ENCODE measurements at places on chromosomes 7 and 10. TPM values are rescaled to one million over a fixed set of nuclear protein-coding genes. Genes with fewer than 3 reads are reported as not detected.

- H3K36me3 ChIP-seq = no peaks in the 10 kb centered on the region
- H3K27ac ChIP-seq = no peak overlapping the region
- H3K27me3 ChIP-seq = no peaks in the 10 kb centered on the region
- no peak overlapping the region for H3K4me3 ChIP-seq
- no peak for DNase-seq
- H3K4me1 ChIP-seq = no peaks in the 10 kb centered on the region
Measured at GRCh38 chr7:42605406-42606192, 306.3 kb downstream of the C7orf25 start.

- no peaks in the 10 kb centered on the region for H3K36me3 ChIP-seq
- H3K4me1 ChIP-seq = peaks cover 2% of the 10 kb centered on the region
- no peak for DNase-seq
- H3K4me3 ChIP-seq = no peak overlapping the region
- H3K27ac ChIP-seq = no peak overlapping the region
Measured at GRCh38 chr7:134527979-134528371, 608 bp downstream of the AKR1B10 start.

DNA sequence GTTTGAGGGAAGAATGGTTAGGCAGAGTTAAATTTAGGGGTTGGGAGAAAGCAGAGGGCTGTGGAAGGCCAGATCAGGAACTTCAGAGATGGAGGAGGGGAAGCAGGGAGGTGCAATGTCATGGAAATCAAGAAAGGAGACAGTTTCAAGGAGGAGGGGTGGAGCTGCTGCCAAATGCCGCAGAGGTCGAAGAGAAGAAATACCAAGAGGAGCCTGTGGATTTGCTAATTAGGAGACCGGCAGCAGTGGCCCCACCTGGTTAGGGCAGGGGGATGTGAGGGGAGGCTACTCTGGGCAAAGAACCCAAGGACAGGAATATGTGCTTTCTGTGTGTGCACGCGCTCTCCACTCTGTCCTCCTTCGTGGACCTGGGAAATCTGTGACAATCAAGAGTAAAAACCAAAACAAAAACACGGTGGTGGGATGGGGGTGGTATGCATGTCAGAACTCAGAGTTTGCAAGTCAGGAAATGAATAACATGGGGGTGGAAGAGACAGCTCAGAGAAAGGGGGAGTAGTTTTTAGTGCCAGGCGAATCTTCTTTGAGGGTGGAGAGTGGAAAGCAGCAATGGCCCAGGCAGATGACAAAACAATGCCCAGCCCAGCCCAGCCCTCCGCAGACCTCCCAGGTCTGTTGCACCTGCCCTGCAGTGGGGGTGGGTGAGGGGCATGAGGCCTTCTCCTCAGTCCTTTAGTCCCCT lies 102.9 kb upstream of the PAX2 start:
- H3K36me3 ChIP-seq = no peaks in the 10 kb centered on the region
- DNase-seq = no peak
- H3K4me1 ChIP-seq = no peaks in the 10 kb centered on the region
- H3K27ac ChIP-seq = no peak overlapping the region
- H3K4me3 ChIP-seq = no peak overlapping the region

DNA sequence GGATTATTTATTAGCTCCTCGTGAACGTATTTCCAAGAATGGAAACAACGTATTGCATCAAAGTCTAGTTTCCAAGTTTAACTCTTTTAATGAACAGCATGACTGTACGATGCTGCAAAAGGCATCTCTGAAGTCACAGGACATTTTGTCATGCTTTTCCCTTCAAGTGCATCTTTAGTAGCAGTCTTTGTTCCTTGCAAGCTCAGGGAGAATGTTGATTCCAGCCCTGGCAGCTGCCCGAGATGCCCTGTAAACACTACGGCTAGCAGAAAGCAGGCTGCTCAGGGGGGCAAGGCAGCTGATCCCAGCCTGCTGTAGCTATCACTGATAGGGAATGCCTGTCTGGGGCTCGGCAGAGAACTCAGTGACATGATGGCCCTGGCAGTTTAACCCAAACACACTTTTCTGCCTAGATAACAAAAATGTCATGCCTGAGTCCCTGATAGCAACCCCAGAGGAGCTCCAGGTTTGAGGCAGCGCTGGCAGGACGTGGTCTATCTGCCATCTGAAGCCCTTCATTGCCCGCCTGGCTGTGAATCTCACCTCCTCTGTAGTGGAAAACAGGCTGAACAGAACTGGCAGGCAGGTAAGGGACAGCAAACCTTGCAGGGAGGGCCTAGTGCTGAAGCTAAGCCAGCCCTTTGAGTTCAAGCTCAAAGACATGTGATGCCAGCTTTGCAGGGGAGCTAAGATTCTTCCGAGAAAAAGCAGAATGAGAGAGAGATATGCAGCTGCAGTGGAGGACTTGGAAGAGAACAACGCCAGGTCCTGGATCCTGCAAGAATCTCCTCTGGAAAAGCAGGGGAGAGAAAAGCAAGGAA lies 264.6 kb downstream of the SNX10 start:
- H3K27ac ChIP-seq = no peak overlapping the region
- H3K27me3 ChIP-seq = no peaks in the 10 kb centered on the region
- no peak for DNase-seq
- no peak overlapping the region for H3K4me3 ChIP-seq
- H3K36me3 ChIP-seq = no peaks in the 10 kb centered on the region
- no peaks in the 10 kb centered on the region for H3K4me1 ChIP-seq

- H3K27ac ChIP-seq = no peak overlapping the region
- no peaks in the 10 kb centered on the region for H3K27me3 ChIP-seq
- DNase-seq = no peak
- H3K36me3 ChIP-seq = no peaks in the 10 kb centered on the region
- H3K4me1 ChIP-seq = peaks cover 13% of the 10 kb centered on the region
Measured at GRCh38 chr7:28298870-28299518, 113.3 kb upstream of the CREB5 start.

DNA sequence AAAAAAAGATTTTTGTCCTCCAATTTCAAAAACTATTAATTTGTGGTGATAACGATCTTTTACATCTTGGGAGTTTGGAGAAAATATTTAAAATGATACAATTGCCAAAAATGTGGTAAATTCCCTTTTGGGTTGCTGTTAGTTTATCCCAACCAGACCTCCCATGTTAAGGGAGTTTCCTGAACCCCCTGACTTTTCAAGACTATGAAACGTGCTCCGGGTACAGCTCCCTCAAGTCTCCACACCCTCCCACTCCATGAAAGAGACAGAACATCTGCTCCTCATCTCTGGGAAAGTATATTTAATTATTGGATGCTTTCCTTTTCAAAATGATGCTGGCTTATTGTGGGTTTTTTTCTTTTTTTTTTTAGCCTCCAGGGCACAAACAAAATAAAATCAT lies 534.6 kb upstream of the NRP1 start:
- H3K27me3 ChIP-seq = peaks cover 18% of the 10 kb centered on the region
- H3K4me3 ChIP-seq = no peak overlapping the region
- H3K27ac ChIP-seq = no peak overlapping the region
- no peak for DNase-seq
- H3K36me3 ChIP-seq = no peaks in the 10 kb centered on the region

GRCh38 chr7:117800406-117800805 lies 72.8 kb downstream of the CTTNBP2 start:
- no peak overlapping the region for H3K27ac ChIP-seq
- H3K4me3 ChIP-seq = no peak overlapping the region
- H3K27me3 ChIP-seq = no peaks in the 10 kb centered on the region
- no peaks in the 10 kb centered on the region for H3K36me3 ChIP-seq
- DNase-seq = no peak
- no peaks in the 10 kb centered on the region for H3K4me1 ChIP-seq

DNA sequence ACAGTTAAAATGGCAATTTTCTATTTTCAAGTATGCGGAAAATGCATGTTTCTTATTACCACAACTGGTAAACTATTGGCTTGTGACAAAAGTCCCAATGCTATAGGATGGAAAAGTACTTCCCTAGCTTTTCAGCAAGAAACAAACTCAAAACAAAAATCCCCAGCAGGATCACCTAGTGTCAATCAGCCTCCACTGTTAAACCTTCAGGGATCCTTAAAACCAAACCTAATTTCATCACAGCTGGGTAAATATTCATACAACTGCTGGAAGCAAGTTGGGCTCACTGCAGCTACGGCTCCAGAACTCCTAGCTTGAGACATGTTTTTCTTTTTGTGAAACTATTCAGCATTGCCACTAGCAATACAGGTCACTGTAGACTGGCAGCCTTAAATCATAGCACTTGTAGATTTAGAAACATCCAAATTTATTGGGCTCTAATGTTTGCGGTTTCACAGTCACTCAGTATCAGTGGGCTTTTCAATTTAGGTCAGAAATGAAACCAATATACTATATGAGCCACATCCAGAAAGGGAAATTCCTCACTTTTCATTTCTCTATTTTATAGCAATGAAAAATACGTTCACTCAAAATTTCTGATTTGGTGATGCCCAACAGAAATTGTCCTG lies 145.2 kb upstream of the ANK3 start:
- no peaks in the 10 kb centered on the region for H3K36me3 ChIP-seq
- no peak overlapping the region for H3K4me3 ChIP-seq
- H3K4me1 ChIP-seq = no peaks in the 10 kb centered on the region

DNA sequence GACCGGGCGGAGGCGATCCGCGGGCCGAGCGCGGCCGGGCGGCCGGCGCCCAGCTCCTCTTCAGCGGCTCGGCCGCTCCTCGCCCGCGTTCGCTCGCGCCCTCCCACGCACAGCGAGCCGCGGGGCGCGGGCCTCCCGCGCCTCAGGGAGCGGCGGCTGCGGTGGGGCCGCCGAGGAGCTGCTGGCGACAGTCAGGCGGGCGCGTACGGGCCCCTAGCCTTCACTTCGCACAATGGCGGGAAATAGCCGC lies at the start of gene MCMBP:
Gene MCMBP (minus strand): TSS at position 234 of the 250 bp plus-strand sequence. CDS start 259 bp downstream, outside the sequence.
- peak within 1 kb of the TSS; percentile 80 for H3K27ac ChIP-seq
- peak within 1 kb of the TSS; percentile 88 for H3K4me3 ChIP-seq
- H3K27me3 ChIP-seq = no peaks in the 10 kb centered on the region

DNA sequence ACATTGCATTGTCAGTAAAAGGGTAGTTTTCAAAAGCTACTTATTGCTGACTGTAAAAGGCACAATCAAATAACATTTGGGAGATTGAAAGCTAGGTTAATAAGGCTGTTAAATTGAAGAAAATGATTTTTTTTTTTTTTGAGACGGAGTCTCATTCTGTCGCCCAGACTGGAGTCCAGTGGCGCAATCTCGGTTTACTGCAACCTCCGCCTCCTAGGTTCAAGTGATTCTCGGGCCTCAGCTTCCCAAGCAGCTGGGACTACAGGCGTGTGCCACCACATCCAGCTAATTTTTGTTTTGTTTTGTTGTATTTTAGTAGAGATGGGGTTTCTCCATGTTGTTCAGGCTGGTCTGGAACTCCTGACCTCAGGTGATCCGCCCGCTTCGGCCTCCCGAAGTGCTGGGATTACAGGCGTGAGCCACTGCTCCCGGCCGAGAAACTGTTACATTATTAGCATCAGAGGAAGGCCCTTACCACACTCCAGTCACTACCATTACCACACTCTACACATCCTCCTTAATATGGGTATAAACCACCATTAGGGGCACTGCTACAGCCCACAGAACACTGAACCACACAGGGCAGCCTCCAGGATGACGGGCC lies 1.0 kb downstream of the CYP51A1 start:
- H3K36me3 ChIP-seq = peaks cover 13% of the 10 kb centered on the region
- peaks cover 12% of the 10 kb centered on the region for H3K4me1 ChIP-seq
- H3K27me3 ChIP-seq = no peaks in the 10 kb centered on the region
- peak overlapping the region; percentile 90 for H3K4me3 ChIP-seq

- H3K27ac ChIP-seq = no peak overlapping the region
- no peak for DNase-seq
- no peaks in the 10 kb centered on the region for H3K4me1 ChIP-seq
- no peak overlapping the region for H3K4me3 ChIP-seq
- no peaks in the 10 kb centered on the region for H3K36me3 ChIP-seq
- no peaks in the 10 kb centered on the region for H3K27me3 ChIP-seq
Measured at GRCh38 chr7:71459132-71459531, 327.2 kb downstream of the GALNT17 start.

DNA sequence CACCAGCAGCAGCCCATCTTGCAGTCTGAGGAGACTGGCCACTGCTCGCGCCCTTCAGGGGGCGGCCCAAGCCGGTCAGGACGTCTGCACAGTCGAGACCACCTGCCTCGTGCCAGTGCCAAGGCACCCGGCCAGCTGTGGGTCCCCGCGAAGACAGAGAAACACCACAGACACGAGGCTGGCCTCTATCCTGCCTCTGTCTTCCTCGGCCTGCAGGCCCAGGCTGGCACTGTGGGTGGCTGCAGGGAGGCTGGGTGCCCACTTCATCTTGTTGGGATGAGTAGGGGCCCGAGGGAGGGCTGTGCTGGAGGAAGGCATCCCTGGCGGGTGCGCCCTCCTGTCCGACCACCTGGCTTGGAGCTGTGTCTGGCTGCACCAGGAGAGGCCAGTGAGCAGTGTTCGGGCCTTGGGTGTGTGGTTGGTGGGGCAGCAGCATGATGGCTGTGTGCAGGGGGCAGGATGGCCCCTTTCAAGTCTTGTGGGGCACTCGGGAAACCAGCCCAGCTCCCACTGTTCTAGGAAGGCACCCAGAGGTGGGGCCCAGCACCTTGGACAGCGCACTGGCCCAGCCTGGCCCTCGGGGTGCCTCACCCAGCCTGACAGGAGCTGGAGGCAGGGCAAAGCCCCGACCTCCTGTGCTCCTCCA lies 7.3 kb downstream of the DPYSL4 start:
- H3K27me3 ChIP-seq = peaks cover 8% of the 10 kb centered on the region
- no peak overlapping the region for H3K27ac ChIP-seq
- no peaks in the 10 kb centered on the region for H3K36me3 ChIP-seq
- no peak overlapping the region for H3K4me3 ChIP-seq
- no peaks in the 10 kb centered on the region for H3K4me1 ChIP-seq

DNA sequence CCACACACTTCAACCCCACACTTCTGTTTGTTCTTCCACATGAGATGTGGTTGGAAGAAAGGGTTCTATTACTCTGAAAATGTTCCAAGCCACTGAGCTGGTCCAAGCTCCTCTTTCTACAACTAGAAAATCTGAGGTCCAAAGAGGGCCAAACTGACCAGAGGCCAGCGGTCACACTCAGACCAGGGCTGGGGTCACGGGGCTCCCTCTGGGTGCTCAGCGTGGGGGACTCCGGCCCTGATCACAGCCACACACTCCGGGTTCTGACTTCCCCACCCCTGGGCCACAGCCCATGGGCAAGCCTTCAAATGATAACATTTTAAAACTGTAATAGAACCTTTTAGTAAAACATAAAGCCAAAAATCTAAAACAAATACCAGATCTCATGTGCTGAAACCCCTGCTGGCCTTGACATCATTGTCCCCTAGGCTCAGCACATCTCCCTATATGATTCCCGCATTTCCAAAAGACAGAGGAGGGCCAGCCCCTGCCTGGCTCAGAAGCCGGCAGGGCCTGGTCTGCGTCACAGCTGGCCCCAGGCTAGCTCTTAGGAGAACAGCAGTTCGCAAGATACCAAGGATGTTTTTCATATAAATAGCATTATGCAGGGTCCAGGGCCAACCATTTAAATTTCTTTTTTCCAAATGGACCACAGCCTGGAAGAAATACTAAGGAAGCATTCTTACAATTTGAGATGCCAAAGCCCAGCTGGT lies 3.3 kb downstream of the CRYGN start:
- H3K4me3 ChIP-seq = no peak overlapping the region
- peaks cover 22% of the 10 kb centered on the region for H3K27me3 ChIP-seq
- no peaks in the 10 kb centered on the region for H3K36me3 ChIP-seq
- no peak overlapping the region for H3K27ac ChIP-seq
- DNase-seq = no peak
- H3K4me1 ChIP-seq = peaks cover 16% of the 10 kb centered on the region

The CFAP46 gene
- polyA plus RNA-seq = not detected

The LBX1 gene
- not detected for polyA plus RNA-seq

The FAM25G gene
- not detected for polyA plus RNA-seq

The REEP3 gene
- polyA plus RNA-seq = 17.7 TPM

The LRGUK gene
- polyA plus RNA-seq = 0.05 TPM

The CACNA2D1 gene
- polyA plus RNA-seq = 0.02 TPM

All from CD14-positive monocyte (primary cell).